ENCODE measurements at places on chromosomes 1 and 21.

DNA sequence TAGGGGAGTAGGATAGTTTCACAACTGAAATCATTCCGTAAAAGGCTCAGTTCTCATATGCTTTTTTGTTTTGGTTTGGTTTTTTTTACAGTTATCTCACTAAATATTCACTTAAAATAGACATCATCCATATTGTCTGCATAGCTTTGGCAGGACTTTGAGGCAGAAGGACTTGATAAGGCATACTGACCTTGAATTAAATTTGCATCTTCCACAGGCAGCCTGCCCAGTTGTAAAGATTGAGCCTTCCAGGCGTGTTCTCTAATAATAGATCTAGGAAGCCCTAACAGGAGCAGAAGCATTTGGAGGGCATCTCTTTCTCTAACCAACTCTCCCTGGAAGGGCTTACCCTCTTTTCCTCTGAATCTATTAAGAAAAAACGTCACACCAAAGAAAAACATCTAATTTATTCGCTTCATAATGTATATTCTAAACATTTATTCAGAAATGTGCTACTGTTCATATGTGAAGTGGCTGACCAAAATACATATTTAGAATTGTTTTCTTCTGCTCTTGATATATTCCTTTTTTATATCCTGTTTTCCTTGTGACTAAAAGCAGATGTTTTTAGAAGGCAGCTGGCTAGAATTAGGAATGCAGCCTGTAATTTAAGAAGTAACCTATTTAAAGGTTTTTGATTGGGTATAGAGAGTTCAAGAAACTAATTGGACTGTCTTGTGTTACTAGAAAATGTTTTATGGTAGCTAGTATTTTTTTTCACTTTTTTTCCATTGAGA is 20.2 kb downstream of the DESI2 start:
- DNase-seq = no peak

DNA sequence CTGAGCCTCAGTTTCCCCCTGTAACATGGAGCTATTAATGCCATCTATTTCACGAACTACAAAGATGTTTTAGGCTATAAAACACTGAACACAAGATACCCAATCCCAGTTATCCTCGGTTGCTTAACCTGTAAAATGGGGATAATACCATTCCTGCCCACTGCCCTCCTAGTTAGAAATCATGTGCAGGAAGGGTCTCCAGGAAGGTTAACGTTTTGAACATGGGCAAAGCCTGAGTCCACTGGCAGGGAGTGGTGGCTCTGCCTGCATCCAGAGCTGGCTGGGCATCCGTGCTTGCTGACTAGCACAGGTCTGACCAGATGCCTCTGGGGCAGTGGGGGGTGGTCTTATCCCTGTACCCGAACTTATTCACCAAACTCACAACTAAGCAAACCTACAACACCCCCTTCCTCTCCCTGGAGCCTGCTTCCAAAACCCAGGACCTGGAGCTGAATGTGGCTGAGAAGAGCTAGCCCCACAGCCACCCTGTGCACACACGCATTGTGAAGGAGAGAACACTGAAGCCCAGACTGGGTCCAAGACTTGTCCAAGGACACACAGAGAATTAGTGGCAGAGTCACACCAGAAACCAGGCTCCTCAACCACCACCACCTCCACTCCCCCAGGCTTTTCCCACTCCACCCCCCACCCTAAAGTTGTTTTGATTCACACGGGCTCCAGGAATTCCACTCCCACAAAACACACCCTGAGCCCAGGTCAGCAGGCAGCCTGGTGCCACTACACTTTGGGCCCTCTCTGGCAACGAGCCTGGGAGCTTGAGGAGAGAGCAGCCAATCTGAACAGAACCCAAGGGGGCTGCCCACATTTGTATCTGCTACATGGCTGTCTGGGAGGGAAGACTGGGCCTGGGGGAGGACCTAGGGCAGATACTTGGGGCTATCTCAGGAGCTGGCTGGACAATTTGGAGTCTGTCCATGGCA is 1.6 kb downstream of the E2F2 start:
- no peak for DNase-seq

DNA sequence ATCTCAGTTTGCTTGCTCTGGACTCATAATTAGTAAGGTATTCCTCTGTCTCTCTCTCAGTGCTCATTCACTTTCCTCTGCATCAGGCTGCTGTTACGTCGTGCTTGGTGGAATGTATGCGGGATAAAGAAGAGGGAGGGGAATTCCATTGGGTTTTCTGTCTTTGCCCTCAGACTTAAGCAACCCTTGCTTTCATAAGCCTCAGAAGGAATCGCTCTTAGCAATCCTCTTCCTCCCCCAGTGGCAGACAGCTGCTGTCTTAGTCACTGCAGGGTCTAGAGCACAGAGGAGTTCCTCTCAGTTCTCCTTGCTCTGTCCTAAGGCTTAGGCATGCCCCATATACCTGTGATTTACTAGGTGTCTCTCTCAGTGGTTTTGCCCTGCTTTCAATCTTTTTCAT is 19.1 kb upstream of the NTMT2 start:
- no peak for DNase-seq

DNA sequence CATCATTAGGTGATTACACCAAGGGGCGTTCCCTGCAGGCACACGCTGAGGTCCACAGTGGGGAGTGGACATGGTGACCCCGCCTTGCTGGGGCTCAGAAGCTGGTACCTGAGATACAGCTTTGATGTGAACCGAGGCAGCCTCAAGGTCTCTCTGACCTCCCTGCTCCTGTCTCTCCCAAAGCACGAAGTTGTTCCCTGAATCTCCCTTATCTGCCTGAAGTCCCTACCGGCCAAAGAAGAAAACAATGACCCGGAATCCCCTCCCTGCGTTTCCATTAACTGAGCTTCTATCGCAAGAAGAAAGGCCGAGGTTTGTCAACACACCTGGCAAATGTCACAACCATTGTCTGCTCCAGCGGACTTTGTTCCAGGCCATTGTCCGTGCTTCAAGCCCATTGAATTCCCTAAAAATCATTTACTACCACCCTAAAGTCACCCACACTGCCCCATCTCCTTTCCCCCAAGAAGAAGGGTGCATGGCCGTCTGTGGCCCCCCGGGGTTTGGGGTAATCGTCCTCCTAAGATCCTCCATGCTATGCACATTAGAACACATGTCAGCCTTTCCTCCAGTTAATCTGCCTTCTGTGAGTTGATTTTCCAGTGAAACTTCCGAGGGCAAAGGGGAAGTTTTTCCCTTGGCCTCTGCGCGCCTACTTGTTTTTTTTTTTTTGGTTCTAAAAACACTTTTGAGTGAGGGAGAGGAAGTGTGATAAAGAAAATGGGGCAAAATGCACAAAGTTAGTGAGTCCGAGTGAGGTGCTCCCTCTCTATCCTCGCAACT is 48.1 kb upstream of the COL18A1 start:
- DNase-seq = peak; percentile 37

DNA sequence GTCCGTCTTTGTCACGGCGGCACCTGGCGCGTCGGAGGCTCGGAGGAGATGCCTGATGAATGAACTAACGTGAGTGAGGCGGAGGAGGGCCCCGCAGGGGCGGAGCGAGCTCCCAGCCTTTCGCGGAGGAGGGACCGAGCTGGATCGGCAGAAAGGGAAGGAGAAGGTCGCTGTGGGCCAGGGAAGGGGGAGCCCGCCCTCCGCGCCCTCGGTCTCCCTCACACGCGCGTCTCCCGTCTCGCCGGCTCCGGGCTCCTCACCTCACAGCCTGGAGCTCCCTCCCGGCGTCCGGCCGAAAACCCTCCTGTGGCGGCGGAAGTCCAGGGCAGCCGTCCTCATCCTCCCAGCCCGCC is 519 bp downstream of the ZNF496 start:
- DNase-seq = peak; percentile 85

DNA sequence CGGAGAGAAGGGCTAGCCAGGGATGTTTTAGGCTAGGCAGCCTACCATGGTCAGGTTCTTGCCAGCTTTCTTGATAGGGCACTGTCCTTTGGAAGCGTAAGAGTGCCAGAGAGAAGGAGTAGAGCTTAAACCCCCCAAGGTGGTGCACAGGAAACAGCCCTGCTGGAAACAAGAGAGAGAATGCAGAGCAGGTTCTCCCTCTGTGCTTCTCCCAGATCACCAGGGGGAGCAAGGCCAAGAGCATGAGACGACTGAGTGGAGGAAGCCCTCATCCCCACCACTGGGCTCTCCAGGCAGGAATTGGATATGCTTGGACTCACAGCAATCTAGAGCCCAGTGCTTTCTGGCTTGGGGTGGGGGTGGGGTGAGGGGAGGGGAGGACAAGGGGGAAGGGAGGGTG is 49.8 kb downstream of the ATP2B4 start:
- no peak for DNase-seq

DNA sequence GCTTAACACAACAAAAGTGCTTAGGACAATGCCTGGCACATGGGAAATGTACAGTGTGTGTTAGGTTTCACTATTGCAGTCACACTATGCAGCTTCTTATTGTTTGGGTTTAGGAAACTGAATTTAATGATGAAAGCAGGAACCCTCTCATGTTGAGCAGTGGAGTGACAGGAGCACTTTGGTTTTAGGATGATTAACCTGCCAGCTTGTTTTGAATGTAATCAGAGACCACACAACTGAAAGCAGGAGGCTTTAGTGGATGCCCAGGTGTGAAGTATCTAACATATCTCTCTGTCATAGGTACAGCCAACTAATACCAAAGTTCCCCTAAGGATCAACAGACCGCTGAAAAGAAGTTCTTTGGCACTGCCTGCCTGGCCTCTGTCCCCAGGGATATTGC is 406.9 kb upstream of the USP24 start:
- DNase-seq = no peak

DNA sequence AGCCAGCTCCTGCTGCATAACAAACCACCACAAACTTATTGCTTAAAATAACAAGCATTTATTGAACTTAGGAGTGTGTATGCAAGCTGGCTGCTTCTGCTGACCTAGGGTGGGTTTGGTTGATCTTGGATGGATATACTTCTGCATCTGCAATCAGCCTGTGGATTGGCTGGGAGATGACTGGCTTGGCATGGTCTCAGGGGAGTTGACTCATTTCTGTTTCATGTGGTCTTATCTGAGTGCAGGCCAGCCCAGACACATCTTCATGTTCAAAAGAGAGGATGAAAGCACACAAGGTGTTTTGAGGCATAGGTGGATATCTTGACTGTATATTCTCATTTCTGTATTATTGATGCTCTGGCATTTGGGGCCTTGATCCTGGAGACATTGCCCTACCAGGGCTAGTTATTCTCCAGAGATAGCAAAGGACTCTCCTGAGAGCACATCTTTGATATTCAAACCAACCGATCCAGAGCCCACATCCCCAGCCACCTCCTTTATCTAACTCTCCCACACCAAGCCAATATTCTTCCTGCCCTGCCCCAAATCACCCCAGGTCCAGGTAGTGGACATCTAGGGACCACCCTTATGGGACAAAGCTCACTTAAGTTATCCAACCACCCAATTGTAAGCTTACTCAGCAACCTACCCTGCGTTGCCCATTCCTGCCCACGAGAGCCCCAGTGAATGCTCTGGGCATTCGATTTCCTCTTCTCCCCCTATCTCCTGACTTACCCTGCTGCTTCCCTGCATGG is 350.8 kb downstream of the PTPRU start:
- DNase-seq = no peak

Data from Right ventricle myocardium superior (tissue), 1 donor.